ENCODE measurements at places on chromosomes 4 and X.

DNA sequence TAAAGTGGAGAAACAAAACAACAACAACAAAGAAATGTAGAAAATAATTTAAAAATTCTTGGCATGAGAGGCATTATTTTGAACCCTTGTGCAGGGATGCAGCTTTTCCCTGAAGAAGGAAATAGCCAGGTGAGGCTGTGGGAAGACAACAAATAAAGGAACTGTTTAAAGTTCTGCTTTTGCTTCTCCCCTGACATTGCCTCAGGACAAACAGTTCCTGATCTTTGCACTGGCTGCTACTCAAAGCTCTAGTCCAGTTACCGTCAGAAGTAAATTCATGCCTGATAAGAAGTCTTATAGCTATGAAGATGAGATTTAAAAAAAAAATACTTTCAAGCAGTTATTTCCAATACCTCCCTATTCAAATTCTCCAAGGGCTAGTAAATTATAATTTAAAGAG is 233.8 kb downstream of the IL15 start:
- no peak for DNase-seq

GRCh38 chr4:93828332-93828994 is at the start of gene ATOH1:
Gene ATOH1 (plus strand): TSS chr4:93828753. CDS start chr4:93828927, 174 bp downstream.
- no peak for DNase-seq

DNA sequence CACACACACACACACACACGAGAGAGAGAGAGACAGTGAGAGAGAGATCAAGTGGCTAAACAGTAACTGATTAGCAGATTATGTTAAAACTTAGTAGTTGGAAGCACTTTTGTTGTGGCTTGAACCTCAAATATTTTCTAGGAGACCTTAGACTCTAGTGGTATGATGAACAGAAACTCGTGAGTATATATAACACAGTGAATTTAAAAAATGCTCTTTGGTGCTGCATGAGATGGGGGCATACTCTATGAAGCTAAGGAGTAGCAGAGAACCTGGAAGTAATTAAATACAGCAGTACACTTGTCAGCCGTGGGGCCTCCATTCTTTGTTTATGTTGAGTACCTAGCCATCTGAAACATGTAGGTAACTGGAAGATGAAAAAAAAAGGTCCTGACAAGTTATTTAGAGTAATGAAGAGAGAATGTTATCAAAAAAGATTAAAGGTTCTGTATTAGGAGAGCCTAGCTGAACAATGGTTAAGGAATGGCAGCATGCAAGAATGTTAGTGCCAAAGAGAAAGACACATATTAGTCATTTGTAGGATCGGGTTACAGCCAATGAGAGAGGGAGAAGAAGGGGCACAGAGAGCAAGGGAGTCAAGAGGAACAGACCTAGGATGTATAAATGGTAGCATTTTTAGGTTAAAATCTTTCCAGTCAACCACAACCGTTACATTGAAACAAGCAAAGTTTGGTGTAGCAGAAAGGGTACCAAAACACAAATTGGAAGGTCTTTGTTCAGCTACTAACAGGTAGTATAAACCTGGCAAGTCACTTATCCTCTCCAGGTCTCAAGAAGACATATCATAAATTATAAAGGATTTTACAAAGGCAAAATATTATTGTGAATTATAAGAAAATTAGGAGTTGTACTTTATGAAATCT is 316.7 kb upstream of the DIPK2B start:
- peak; percentile 33 for DNase-seq

- no peak for DNase-seq
Measured at GRCh38 chr4:137700751-137701150, 168.5 kb upstream of the PCDH18 start.

DNA sequence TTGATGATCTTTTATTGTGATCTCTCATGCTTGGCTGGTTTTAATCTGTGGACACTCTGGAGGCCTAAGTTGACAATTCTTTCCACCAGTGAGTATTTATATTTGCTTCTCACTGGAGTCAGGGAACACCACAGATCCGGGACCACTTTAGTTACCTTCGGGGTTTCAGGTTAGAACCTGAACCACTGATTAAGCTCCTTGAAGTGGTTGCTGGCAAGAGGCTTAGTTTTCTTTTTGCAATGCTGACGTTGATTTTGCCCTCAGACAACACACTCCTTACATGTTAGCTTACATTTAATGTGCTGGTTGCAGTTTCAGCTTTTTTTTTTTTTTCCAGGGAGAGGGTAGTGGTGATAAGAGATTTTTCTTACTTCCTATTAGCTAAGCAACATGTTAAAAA is 10.5 kb upstream of the ZNF330 start:
- DNase-seq, result no peak

- no peak for DNase-seq
Measured at GRCh38 chr4:43014256-43014655, 121.7 kb downstream of the GRXCR1 start.

DNA sequence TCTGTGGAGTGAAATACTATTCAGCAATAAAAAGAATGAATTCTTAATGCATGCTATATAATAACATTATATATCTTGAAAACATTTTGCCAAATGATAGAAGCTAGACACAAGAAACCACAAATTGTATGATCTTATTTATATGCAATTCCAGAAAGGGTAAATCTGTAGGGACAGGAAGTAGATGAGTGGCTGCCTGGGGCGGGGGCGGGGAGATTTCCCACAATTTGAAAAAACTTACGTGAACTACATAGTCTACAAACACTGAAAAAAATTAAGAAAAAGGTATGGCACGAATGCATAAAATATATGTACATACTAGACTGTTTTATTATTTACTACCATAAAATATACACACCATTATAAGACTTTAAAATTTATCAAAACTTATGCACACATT is 81.6 kb downstream of the WWC2 start:
- DNase-seq, result no peak

GRCh38 chr4:117800636-117801035 is 233.7 kb upstream of the NDST3 start:
- no peak for DNase-seq

GRCh38 chrX:120408168-120408567 is 46.3 kb downstream of the ATP1B4 start:
- DNase-seq, result no peak

- DNase-seq, result no peak
Measured at GRCh38 chrX:13007519-13008188, 32.7 kb downstream of the TMSB4X start.

DNA sequence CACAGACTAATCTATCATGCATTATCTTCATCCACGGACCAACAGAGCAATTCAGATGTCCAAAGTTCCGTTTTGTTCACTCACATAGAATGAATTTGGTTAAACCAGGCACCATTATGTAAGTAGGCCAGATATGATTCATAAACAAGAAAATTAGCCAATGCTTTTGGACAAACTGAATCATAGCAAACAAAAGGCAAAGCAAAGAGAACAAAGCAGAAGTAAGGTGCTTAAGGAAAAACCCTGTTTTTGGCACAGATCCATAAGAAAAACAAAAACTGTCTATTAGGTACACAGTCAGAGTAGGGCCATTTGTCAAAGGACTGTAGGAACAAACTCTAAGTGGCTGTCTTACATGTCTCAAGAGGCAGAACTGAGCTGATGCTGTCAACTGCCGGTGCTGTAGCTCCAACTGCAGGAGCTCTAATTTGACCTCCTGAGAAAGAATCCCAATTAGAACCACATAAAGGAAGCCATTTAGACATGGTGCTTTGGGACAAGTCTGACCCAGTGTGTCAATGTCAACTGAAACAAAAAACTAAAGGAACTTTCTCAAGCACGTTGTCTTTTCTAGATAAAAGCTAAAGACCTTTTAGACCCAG is 146.7 kb downstream of the COL25A1 start:
- DNase-seq, result no peak

- DNase-seq, result no peak
Measured at GRCh38 chr4:55770662-55771061, 48.9 kb upstream of the EXOC1L start.

DNA sequence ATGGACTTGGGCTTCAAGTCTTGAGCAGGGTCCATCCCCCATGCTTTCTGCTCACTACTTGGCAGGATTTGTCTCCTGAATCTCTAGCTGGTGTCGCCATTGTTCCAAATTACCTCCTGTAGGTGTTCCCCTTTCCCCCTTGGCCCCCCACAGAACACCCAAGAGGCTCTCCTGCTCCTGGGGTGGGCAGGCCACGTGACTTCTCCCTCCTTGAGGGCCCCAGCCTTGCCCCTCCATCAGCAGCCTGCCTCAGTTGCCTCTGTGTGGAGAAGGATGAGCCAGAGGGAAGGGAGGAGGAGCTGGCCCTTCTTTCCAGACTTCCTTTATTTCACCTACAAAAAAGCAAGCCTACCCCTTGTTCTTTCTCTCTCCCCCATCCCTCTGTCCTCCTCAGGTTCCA is 1.8 kb downstream of the GPR78 start:
- DNase-seq, result no peak
